ENCODE measurements at places on chromosomes 1 and 21.

DNA sequence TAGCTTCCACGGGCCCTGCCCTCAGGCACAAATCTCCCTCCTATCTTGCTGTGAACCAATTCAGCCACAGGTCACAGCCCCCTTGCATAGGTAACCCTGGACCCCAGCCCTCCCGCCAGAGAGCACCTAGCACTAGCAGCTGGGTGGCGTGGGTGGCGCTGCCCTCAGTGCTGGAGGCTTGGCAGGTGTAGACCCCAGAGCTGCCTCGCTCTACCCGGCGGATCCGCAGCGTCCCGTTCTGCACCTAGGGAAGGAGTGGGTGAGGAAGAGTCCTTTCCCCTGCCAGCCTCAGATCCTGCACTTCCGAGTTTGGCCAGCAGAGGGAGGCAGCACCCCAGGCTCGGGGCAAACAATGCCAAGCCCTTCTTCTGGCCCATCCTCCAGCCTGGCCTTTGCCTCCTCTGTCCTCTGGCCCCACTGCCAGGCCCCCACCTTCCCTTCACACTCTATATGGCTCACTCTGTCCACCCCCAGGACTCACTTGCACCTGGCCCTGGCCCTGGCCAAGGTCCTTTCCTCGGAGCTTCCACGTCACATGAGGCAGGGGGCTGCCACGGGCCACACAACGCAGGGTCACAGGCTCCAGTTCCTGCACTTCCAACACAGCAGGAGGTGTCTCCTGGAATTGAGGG is 9.0 kb downstream of the IGSF9 start:
- peak; percentile 58 for DNase-seq

GRCh38 chr1:66275083-66275482 is 258.9 kb upstream of the SGIP1 start:
- no peak for DNase-seq

DNA sequence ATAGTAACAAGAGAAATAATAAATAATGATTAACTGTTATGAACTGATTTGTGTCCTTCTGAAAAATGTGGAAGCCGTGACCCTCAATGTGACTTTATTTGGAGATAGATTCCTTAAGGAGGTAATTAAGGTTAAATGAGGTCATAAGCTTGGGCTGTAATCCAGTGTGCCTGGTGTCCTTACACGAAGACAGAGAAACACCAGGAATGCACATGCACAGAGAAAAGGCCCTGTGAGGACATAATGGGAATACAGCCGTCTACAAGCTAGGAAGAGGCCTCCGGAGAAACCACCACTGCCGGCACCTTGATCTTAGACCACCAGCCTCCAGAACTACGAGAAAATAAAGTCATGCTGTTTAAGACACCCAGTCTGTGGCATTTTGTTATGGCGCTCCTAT is 215.9 kb downstream of the NEGR1 start:
- DNase-seq = no peak

DNA sequence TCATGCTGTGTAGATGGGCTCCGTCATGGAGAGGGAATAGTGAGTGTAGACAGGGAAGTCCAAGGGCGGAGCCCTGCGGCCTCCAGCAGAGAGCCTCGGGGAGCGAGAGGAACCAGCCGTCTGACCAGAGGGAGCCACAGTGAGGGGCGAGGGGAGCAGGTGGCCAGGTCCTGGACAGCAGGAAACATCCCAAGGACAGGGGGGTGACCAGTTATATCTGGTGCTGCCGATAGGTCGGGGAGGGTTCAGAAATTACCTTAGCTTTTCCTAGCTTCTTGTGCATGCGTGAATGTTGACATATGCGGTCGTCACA is 46.5 kb downstream of the TRAPPC10 start:
- no peak for DNase-seq

- DNase-seq = no peak
Measured at GRCh38 chr1:38780133-38780532, 79.4 kb downstream of the RRAGC start.

GRCh38 chr1:162404550-162405160 is 7.3 kb downstream of the SH2D1B start:
- DNase-seq = no peak

DNA sequence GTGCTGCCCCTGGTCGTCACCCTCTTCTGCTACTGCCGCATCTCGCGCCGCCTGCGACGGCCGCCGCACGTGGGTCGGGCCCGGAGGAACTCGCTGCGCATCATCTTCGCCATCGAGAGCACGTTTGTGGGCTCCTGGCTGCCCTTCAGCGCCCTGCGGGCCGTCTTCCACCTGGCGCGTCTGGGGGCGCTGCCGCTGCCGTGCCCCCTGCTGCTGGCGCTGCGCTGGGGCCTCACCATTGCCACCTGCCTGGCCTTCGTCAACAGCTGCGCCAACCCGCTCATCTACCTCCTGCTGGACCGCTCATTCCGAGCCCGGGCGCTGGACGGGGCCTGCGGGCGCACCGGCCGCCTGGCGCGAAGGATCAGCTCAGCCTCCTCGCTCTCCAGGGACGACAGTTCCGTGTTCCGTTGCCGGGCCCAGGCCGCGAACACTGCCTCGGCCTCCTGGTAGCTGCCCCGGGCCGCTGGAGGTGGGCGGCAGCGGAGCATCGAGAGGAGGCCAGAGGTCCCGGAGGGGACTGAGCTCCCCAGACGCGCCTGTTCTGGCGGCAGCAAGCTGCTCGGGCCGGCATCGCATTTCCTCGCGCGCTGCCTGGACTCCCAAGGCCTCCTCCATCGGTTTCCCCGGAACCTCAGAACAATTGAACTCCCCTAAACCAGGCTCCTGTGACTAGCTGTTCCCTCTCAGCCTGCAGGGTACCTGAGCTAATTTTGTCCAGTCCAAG is 1.1 kb downstream of the GPR25 start:
- no peak for DNase-seq

- no peak for DNase-seq
Measured at GRCh38 chr1:1929639-1930545, 10.8 kb upstream of the TMEM52 start.

DNA sequence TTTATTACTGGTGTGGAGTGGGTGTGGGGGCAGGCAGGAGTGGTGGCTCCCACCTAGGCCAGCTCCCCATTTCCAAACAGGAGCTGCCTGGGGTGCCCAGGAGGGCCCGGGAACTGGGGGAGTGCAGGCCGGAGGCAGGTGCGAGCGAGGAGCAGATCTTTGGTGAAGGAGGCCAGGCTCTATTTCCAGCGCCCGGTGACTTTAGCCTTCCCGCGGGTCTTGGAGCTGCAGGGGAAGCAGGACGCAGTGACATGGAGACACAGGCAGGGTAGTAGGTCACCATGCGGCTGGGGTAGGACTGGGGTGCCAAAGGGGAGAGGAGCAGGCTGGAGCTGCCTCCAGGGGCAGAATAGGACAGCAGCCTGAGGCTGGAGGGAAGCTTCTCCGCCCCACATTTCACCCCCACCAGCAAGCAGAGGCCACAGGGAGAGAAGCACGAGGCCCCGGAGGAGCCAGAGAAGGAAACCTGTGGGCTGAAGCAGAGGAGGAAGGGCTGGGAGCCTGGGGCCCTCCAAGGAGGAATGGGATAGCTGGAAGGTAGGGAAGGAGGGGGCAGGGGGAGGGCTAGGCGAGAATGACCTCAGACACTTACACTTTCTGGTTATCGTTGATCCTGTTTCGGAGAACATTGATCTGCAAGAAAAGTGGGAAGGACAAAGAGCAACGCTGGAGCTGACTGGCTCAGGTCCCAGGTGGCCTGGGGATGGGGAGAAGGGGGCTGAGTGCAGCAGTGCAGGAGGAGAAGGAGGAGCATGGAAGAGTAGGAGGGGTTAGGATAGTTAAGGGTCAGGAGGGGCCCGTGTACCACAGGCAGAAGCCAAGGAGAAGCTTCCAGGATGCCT is 18.2 kb downstream of the TNNT2 start:
- no peak for DNase-seq

GRCh38 chr1:31111290-31111951 is 45.9 kb upstream of the PUM1 start:
- DNase-seq = no peak

GRCh38 chr1:232805269-232806185 is at the start of gene MAP10:
Gene MAP10, plus strand, starts transcription at chr1:232805416. Its CDS starts 34 bp downstream, at chr1:232805450.
- DNase-seq = peak; percentile 21

- no peak for DNase-seq
Measured at GRCh38 chr1:158310623-158311022, 20.7 kb downstream of the CD1B start.

DNA sequence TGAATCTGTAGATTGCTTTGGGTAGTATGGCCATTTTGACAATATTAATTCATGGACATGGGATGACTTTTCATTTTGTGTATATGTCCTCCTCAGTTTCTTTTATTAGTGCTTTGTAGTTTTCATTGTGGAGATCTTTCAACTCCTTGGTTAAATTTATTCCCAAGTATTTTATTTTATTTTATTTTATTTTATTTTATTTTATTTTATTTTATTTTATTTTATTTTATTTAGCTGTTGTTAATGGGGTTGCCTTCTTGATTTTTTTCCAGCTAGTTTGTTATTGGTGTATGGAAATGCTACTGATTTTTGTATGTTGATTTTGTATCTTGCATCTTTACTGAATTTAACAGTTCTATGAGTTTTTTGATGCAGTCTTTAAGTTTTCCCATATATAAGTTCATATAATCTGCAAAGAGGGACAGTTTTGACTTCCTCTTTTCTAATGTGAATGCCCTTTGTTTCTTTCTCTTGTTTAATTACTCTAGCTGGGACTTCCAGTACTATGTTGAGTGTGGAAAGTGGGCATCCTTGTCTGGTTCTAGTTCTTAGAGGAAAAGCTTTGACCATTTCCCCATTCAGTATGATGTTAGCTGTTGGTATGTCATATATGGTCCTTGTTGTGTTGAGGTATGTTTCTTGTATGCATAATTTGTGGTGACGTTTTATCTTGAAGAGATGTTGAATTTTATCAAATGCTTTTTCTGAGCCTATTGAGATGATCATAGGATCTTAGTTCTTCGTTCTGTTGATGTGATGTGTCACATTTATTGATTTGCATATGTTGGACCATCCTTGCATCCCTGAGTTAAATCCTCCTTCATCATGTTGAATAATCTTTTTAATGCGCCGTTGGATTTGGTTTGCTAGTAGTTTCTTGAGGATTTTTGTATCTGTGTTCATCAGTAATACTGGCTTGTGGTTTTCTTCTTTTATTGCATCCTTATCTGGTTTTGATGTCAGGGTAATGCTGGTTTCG is 14.3 kb downstream of the CEPT1 start:
- DNase-seq = no peak

- DNase-seq = peak; percentile 45
Measured at GRCh38 chr1:182389619-182390047, 2.0 kb downstream of the GLUL start.

DNA sequence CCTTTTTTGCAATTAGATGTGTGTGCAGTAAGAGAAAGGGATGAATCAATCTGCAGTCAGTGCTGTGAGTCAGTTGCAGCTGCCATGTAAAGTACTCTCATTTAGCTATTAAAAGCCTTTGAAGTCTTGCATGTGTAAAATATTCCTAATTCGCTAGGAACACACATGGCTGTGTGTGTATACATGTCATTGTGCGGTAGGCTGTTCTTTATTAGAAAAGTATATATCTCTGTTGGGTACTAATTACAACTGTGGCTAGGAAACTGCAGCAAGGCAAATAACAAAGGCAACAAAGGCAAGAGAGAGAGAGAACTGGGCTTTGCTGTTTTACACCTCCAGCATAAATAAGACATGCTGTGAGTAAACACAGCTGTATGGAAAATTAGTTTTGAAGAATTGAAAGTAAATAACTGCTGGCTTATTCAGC is 41.7 kb downstream of the EPB41 start:
- DNase-seq = no peak

GRCh38 chr1:232797856-232798510 is 7.2 kb upstream of the MAP10 start:
- no peak for DNase-seq

DNA sequence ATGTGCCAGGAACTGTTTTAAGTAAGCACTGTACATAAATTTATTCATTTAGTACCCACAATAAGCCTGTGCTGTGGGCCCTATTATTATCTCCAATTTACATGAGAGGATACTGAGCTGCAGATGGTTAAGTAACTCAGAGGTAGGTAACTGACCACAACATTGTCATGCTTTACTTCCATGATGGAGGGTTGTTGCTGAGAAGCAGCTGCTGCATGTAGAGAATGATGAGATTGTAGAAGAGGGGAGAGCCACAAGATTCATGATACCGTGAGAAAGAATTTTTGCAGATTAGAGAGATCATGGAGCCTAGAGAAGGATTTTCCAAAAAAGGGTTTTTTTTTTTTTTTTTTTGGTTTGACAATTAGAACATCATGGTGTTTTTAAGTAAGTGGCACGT is 313.1 kb downstream of the PTBP2 start:
- no peak for DNase-seq

- DNase-seq = no peak
Measured at GRCh38 chr1:222377428-222378088, 170.3 kb downstream of the HHIPL2 start.

DNA sequence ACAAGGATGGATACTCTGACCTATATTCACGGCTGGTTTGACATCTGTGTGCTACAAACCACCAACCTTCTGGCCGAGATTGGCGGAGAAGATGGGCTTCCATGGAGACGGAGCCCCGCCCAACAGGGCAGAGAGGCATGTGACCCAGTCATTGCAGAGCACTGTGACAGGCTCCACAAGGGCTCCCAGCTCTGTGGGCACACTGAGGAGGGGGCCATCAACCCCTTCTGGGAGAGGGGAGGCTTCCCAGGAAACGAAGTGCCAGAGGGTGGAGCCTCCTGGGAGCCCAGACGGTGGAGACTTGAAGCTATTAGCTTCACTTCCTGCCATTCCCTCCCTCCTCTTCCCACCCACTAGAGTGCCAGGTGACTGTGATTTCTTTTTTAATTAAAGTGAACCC is 71.6 kb upstream of the IFFO2 start:
- no peak for DNase-seq

- no peak for DNase-seq
Measured at GRCh38 chr1:184376369-184376768, 10.5 kb upstream of the C1orf21 start.

DNA sequence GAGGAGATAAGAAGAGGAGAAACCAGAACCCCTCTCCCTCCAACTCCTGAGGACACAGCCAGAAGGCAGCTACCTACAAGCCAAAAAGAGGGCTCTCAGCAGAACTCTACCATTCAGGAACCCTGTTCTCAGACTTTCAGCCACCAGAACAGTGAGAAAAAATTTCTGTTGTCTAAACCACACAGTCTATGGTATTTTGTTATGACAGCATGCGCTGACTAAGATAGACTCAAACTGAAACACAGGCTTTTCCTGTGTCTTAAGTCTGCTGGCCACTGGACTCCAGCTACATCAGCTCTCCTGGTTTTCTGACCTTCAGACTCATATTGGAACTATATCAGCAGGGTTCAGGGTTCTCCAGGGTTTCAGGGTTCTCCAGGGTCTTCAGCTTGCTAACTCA is 126.5 kb upstream of the TNFSF4 start:
- no peak for DNase-seq

DNA sequence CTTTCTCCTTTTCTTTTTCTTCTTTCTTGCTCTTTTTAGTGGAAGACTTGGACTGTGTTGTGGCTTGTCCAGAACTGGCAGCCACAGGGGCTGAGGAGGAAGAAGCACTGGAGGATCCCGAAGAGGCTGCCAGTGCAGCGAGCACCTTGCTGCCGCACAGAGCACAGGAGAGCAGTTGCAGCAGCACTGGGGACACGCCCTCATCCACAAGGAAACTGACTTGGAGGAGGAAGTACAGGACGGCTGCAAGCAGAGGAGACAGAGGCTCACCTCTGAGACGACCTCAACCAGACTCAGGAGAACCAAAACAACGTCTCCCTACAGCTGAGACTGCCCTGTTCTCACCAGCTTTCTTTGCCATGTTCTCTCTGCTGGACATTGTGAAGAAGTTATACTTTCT is 88.9 kb downstream of the UBR4 start:
- DNase-seq = no peak

- peak; percentile 45 for DNase-seq
Measured at GRCh38 chr21:44434936-44435635, 20.2 kb upstream of the LRRC3 start.
